NCI-H1048 (cell line): ENCODE measurements at places on chromosomes 1 and 21.

- DNase-seq = no peak
Measured at GRCh38 chr1:107342316-107342715, 201.5 kb downstream of the NTNG1 start.

DNA sequence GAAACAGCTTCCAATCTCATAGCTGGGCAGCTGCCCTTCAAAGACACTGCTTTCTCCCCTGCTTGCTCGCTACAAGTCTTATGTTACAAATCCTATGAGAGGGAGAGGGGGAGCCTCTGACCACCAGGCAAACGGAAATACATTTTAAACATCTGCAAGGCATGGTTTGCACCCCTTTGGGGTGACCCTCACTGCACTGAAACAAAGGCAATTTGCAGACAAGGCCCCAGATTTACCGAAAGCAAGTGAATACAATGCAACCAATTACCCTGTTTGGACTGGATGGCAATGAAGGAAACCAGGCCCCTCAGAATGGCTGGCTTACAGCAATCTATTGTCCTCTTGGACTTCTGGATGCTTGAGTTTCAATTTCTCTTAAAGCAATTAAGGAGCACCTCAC, 11.8 kb upstream of the ATP13A2 start:
- DNase-seq = no peak

DNA sequence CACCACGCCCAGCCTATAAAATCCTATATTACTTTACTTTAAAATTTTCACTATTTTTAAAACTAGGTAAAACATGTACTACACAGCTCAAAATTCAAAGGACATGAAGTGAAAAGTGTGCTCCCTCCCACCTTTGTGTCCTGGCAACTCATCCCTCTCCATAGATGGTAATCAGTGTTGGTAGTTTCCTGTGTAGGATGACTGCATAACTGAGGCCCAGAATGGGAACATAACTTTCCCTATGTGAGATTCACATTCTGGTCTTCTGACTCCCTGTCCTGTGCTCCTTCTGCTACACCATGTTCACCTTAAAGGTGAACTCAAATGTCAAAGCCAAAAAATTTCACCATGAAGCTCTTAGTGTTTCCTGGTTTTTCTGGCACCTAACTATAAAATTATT, 39.3 kb downstream of the XKR8 start:
- no peak for DNase-seq

GRCh38 chr1:207459008-207459407, 4.9 kb downstream of the CR2 start:
- DNase-seq = no peak

DNA sequence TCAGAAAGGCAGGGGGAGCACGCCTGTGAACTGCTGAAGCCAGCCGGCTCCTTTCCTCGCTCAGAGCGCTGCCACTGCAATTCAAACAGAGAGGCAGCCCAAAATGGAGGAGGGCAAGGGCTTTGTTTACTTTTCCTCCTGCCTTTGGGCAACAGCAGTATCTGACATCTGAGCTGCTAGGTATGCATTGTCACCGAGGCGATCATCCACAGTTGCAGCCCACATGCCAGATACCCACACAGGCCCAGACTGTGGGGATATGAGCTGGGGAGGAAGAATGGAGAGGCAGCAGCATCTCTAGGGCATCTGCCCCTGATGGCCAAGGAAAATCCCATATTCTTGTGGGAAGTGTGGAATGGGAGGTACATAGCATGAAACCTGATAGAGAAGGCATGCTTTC, 357.1 kb downstream of the BARHL2 start:
- no peak for DNase-seq

GRCh38 chr1:44237721-44238457, 24.6 kb downstream of the DMAP1 start:
- DNase-seq = no peak

DNA sequence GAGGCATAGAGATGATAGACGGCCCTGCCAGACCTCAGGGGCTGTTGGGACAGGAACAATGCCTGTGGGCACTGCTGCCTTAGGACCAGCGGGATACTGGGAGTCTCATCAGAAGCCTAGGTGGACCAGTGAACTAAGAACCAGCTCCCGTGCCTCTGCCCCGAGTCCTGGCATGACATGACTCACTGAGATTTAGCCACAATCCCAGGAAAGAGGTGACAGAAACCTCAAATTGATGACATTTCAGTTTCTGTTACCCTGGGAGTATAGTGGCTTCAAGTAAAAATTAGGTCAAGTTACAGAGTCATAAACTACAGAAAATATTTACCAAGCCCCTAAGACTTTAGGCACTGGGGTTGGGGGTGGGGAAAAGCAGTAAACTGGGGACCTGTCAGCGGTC, 74.6 kb upstream of the GADD45A start:
- DNase-seq = no peak

DNA sequence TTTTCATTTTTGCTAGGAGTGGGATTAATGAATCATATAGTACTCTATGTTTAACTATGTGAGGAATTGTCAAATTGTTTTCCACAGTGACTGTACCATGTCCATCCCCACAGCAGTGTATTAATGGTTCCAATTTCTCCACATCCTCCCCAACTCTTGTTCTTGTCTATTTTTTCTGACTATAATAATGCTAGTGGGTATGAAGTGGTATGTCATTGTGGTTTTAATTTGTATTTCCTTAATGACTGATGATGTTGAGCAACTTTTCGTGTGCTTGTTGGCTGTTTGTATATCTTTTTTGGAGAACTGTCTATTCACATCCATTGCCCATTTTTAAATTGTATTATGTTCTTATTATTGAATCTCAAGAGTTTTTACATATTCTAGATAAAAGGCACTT, 10.0 kb upstream of the KPRP start:
- no peak for DNase-seq

DNA sequence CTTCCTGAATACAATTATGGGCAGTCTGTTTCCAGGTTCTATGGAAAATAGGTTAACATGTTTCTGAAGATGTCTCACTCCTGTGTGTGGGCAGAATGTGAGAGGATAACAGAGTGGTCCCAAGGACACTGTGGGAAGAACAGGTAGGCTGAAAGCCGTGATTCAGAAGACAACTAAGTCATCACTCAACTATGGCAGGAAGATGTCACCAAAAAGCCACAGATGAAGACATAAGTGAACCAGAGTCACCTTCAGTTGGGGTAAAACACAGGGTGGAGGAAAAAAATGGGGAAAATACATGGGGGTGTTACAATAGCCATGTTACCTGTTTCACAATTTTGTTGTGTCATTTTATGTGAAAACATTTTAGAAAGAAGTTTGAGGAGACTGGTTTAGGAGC, 75.1 kb downstream of the UCHL5 start:
- DNase-seq = no peak

DNA sequence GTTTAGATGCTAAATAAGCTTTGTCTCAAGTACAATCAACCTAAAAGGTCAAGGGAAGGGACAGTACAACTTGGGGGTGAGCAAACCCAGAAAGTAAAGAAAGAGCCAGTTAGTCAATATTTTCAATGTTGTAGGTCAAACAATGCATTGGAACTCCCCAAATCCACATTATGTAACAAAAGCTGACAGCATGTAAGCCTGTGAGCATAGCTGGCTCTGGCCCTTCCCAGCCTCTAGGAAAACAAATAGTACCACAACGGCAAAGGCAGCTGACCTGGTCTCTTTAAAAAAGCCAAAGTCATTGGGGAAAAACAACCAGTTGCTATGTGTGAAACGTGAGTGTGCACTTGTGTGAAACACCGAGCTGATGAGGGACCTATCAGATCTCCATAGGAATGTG, 3.4 kb downstream of the CBR1 start:
- no peak for DNase-seq

DNA sequence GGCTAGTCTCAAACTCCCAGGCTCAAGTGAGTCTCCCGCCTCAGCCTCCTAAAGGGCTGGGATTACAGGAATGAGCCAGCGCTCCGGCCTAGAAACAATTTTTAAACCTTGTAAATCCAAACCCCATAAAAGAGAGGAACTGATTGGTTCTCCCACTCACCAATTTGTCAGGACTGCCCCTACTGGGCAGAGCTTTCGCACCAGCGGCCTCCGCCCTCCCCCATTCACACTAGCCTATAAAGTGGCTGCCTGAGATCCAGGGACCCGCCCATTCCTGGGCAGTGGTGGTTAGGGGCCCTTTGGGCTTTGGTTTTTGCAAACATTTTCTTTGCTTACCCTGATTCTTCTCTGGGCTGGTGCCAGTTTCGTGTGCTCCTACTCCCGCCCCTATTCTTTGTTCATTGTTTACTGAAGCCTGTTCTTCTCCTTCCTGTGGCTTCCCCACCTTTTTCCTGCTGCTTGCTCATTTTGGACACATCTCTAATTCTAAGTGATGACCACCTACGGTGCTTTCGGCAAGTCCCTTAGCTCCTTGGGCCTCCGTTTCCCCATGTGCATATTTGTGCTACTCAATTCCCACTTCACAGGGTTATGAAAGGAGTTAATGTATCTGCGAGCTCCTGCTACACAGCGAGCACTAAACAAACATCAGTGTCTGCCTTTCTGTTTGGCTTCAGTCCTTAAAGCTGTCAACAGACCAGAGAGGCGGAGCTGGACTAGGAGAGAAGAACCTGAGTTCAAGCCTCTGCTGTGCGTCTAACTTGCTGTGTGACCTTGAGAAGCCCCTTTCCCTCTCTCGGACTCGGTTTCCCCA, 39.8 kb upstream of the CLIC4 start:
- DNase-seq = peak; percentile 25

DNA sequence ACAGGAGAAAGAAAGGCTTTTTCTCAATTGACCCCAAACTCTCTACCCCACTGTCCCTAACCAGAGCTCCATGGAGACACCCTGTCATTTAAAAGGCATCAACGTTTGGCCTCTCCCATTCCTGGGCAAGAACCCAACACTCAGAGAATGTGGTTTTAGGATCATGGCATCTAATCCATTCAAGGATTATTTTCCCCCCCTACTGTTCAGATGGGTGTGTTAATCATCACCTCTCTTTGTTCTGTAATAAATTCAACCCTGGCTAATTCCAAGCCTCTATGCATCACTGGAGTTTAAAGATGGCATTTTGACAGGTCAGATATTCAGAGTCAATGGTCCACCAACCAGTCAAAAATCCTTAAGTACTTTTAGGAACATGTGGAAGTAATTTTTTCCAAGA, 42.7 kb downstream of the TBX15 start:
- no peak for DNase-seq

- DNase-seq = no peak
Measured at GRCh38 chr1:239763850-239764249, 327.8 kb upstream of the FMN2 start.

DNA sequence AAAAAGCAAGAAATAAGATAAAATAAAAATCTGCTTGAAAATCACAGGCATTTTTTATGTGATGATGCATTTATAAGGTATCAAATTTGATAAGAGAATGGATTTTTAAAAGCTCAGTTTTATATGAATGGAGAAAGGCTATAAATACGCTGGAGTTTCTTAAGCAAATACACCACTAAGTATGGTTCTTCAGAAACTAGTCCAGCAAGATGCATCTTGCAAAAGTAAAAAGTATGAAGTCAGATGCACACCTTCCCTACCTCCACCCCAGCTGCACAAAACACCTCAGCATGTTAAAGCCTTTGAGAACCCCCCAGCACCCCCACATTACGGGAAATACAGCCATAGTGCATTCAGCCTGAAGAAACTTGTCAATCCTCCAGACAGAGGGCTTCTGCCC, 143.1 kb upstream of the PROX1 start:
- DNase-seq = no peak

DNA sequence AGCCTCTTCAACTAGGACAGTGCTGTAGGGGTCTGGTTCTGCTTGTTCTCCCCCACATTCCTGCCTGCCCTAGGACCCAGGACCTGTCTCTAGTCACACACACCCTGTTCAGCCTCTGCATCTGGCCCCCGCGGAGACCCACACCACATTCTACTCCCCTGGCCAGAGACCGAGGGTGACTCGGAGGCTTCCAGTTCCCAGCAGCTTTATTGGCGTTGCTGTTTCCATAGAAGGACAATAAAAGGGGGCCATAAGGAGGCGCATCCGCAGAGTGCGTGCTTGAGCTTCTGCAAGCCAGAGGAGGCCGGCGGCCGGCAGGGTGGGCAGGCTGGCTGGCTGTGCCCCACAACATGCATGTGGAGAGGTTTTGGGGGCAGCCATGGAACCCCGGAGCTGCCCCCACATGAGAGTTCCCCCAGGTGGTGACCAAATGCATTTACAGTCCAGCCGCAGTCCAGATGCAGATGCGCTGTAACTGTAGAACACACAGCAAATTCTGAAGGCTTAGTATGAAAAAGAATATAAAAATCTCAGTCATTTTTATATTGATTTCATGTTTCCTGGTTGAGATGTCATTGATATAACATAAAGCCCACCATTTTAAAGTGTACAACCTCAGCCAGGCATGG, 52.4 kb downstream of the PDE9A start:
- DNase-seq = no peak

DNA sequence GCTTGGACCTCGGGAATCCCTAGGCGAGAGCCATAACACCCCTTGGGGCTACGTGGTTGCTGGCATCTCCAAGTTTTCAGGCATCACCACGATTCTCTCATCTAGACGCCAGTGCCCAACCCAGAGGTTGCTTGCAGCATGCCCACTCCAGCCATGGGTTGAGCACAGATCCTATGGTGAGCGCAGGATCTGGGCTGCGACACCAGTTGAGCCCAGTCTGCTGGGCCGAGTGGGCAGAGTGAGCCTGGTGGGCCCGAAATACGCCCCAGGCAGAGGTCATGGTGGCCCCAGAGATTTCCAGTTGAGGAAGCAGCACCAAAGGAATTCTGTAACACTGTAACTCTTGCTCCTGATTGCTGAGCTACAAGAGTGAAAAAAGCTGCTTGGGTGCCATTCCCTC, 46.1 kb upstream of the GRIK1 start:
- no peak for DNase-seq

DNA sequence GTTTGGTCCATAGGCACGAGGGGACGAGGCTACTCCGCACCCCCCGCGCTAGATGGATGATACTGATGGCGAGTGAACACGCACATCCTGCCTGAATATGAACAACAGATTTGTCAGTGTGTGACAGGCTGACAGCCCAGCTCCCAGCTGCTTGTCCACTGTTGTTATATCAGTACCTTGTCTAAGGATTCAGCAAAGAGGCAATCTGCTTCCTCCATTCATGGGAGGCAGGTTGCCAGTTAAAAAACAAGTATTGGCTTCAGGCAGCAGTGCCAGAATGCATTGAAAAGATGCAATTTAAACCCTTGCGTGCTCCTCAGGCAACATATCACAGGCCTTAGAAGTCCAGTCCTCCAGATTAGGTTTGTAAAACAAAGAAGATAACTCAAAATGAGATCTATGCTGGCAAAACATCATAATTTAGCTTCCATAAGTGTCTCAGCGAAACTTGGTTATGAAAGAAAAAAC, 223.3 kb downstream of the GPATCH2 start:
- DNase-seq = no peak

- peak; percentile 89 for DNase-seq
Measured at GRCh38 chr1:25904943-25905679, 1.1 kb downstream of the STMN1 start.

DNA sequence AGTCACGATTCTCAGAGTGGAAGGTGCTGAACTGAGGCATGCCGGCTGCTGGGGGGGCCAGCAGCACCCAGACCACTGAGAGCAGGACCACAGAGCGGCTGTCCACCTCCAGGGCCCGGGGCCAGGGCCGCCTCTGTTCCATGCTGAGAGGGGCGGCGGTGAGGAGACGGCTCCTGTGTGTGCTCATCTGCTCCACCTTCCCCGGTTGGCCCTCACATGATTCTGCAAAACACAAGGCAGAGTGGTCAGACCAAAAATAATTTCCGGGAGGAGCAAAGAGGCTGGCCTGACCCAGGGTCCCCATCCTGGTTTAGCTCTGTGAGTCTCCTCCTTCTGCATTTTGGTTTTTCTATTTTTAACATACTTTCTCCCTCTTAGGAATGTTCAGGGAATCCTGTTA, 26.4 kb downstream of the PLXNA2 start:
- no peak for DNase-seq
